ENCODE measurements at places on chromosomes 4 and X.

DNA sequence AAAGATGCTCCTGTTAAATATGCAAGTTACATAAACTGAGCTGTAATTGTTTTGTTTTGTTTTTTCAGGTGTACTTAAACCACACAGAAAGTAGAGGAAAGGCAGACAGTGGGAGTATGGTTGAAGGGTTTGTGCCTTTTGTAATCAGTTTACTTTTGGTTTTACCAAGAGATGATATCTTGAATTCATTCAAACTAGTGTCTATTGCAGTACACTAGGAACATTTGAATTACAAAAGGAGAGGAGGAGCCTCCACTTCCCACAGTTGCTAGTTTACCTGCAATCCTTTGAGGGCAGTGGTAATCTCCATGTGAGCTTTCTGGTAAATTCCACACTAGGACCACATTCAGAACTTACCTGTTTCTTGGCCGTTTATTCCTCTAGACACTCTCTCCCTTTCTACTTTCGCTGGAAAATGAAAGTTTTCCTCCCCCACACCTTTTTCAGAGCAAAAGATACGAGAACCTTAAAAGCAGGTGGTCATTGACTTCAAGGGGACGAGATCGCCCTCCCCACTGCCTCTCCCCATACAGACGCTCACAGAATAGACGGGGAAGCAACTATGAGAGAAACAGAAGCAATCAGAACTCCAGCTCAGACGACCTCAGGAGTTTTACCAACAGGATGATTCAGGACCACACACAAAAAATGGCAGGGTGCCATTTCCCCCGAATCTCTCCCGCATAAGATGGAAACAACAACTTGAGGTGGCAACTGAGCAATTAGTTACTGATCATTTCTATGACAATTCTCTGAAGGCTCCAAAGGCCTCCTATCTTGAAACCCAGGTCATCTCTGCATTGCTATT lies 3.3 kb downstream of the RBM47 start:
- no peak for DNase-seq

DNA sequence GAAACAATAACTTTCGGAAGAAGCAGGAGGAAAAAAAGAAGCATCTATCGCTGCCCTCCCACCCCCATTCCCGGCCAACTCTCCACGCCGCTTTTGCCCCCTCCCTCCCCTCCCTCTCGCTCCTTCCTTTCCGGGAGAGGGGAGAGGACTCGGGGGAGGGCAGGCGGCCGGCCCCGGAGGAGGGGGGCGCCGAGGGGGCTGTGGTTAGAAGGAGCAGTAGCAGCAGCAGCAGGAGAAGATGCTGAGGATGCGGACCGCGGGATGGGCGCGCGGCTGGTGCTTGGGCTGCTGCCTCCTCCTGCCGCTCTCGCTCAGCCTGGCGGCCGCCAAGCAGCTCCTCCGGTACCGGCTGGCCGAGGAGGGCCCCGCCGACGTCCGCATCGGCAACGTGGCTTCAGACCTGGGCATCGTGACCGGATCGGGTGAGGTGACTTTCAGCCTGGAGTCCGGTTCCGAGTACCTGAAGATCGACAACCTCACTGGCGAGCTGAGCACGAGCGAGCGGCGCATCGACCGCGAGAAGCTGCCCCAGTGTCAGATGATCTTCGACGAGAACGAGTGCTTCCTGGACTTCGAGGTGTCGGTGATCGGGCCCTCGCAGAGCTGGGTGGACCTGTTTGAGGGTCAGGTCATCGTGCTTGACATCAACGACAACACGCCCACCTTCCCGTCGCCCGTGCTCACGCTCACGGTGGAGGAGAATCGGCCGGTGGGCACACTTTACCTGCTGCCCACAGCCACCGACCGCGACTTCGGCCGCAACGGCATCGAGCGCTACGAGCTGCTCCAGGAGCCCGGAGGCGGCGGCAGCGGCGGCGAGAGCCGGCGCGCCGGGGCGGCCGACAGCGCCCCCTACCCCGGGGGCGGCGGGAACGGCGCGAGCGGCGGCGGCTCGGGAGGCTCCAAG lies 1.3 kb downstream of the PCDH7 start:
- DNase-seq, result no peak

DNA sequence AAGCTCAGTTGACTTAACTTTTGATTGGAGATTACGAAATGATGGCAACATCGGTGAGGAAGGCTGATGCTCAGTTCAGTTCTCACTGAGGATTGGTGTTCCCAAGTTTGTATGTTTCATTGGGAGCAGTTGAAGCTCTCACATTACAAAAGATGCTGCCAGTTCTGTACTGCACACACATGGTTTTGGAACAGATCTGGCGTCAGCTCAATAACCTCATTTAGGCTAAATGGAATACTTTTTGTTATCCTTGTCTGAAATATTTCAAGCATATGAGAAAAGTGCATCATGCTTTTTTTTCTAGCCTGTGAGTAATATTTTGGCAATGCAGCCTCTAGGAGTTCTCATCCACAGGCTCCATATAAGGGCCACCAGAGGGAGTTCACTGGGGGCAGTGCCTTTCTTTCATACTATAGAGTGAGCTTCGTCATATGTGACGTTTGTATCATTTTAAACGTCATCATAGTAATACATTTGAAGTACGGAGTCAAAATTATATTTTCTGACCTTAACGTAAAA lies 4.1 kb downstream of the ENPEP start:
- no peak for DNase-seq

DNA sequence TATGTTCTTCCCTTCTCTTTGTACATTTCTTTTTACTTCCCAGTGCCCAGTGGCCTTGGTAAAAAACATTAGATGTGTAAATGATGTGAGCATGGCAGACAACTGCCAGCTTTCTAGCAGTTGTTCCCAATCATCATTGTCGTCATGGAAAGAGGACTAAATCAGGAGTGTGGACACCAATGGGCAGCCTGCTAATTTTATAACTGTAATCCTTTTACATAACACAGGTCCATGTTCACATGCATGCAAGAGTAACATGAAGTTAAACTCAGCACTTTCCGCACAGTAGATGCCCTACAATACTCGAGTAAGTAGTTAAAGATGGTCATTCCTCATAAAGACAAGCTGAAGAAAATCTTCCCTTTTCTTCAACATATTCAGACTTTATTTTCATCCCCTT lies 23.4 kb upstream of the G3BP2 start:
- no peak for DNase-seq
